SK-N-MC (cell line): ENCODE measurements at places on chromosomes 4 and X.

GRCh38 chrX:153469811-153470410 is 465 bp downstream of the HAUS7 start:
- no peak for DNase-seq

- DNase-seq: no peak
These were observed 39.4 kb upstream of the DCK start for GRCh38 chr4:70954032-70954431.

- no peak for DNase-seq
These were observed 37.0 kb downstream of the SEPSECS start for GRCh38 chr4:25123236-25123635.

GRCh38 chr4:72358483-72358882 is 210.5 kb downstream of the ADAMTS3 start:
- DNase-seq: no peak

DNA sequence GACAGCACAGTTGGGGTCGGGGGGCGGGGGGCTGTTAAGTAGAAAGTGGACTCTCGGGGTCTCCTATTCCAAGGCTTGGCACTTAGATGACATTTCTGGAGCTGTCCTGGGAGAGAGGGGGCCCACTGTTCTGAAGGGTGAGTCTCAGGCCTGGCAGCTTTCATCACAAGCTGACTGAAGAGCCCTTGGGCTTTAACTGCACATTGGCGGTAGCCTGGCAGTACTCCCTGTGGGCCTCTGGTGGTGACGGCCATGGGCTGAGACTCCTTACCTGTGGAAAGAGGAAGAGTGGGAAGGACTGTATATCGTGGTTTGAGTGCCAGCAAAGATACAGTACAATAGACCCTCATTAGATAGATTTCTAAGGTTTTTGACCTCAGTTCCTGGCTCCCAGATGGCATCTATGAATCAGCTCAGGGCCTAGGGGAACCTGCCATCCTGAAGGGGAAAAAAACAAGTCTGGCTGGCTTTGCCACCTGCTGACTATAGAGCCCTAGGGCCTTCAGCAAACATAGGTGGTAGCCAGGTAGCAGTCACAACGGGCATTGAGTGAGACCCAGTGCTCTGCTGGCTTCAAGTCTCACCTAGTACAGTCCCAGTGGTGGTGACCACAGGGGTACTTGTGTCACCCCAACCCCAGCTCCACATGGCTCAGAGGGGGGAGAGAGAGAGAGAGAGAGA is 87.9 kb downstream of the ANKRD17 start:
- DNase-seq: no peak

DNA sequence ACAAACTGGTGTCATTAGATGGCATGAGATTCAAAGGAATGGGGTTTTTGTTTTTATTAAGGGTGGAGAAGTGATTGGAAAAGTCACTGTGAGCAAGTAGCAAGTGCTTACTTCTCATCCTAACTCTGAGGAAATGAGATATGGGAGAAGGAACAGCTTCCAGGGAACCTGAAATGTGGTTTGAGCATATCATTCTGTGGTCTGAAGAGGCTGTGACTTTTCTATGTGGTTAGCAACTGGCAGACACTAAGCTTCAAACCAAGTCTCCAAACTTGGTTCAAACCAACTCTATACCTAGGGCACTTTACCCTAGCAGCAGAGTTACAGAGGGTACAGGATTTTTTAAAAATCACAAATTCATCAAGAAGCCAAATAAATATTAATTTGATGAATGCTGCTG is 58.2 kb downstream of the DCLK2 start:
- no peak for DNase-seq

DNA sequence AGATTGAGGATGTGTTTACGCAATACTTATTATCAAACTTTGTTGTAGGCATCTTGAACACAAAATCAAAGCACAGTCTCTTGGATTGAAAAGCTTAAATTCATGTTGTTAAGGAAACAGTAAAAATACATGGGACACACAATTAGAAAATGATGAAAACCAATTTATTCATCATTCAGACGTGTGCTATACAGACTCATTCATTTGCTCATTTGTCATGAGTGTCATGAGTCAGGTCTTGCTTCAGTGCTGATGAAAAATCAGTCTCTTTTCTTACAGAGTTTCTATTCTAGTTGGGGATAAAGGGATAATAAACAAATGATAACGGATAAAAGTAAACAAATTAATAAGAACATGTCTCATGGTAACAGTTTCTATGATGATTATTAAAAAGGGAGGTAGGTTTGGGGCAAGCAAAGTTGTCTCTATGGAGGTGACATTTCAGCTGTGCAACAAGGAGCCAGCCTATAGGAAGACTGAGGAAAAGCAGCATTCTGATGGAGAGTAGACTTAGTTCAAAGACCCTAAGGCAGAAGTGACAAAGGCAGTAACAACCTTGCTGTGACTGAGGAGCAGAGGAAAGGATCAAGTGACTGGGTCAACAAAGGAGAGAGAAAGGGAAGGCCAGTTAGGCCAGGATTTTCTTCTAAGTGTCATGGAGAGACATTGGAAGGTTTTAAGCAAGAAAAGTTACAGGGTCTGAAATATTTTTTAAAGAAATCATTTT is 224.0 kb upstream of the HHIP start:
- DNase-seq: no peak

DNA sequence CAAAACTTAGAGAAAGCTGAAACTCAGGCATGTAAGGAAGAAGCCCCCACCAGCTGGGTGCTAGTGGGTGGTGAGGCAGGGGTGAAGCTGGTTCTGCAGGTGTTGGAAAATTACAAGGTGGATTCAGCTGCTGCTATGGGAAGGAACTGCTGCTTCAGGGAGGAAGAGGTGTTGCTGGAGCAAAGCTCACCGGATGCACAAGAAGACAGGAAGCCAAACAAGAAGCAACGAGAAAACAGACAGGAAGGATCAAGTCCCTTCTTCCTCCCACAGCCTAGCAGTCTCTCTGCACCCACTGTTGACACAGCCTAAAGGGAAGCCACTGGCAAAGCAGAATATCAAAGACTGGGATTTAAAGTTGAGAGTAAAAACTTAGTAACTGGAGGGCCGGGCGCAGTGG is 100.2 kb upstream of the JADE1 start:
- no peak for DNase-seq

GRCh38 chrX:129908636-129909035 is 2.7 kb downstream of the UTP14A start:
- no peak for DNase-seq

DNA sequence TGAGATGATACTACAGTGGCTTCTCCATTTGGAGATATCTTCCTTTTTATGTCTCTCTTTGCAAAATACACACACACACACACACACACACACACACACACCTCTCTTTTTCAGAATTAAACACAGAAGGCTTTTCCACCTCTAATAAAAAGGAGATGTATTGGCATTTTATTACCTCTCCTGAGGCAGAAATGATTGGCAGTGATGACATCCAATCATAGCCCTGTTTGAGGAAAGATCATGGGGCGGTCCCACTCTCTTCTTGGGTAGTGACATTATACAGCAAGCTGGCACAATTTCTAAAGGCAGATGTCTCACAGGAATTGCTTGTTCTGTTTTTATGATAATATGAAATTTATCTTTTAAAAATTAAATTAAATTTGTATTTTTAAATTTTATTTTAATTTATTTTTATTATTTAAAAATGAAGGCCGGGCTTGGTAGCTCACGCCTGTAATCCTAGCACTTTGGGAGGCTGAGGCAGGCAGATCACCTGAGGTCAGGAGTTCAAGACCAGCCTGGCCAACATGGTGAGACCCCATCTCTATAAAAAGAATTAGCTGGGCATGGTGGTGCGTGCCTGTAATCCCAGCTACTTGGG is 15.6 kb downstream of the CHRNA9 start:
- no peak for DNase-seq

GRCh38 chr4:109494563-109494962 is 60.9 kb downstream of the SEC24B start:
- no peak for DNase-seq

DNA sequence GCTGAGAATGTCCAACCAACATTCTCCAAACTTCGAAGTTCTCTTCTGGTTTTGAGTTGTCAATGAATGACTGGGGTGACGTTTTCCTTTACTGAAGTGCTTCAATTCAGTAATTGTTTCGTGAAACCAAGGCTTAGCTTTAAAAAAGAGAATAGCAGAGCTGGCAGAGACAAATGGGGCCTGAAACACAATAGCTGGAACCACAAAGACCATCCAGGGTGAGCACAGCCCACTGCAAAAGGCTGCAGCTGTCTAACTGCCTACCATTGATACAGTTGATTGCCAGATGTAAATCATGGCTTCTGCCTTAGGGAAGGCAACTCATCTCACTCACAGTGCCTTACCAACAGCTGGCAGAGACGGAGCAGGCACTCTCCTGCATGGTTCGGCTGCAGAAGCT is 78.7 kb upstream of the ZNF518B start:
- DNase-seq: no peak

- no peak for DNase-seq
These were observed 57.0 kb upstream of the PROM1 start for GRCh38 chr4:16140879-16141249.

GRCh38 chr4:154741131-154741665 is 2.6 kb upstream of the LRAT start:
- DNase-seq: no peak

DNA sequence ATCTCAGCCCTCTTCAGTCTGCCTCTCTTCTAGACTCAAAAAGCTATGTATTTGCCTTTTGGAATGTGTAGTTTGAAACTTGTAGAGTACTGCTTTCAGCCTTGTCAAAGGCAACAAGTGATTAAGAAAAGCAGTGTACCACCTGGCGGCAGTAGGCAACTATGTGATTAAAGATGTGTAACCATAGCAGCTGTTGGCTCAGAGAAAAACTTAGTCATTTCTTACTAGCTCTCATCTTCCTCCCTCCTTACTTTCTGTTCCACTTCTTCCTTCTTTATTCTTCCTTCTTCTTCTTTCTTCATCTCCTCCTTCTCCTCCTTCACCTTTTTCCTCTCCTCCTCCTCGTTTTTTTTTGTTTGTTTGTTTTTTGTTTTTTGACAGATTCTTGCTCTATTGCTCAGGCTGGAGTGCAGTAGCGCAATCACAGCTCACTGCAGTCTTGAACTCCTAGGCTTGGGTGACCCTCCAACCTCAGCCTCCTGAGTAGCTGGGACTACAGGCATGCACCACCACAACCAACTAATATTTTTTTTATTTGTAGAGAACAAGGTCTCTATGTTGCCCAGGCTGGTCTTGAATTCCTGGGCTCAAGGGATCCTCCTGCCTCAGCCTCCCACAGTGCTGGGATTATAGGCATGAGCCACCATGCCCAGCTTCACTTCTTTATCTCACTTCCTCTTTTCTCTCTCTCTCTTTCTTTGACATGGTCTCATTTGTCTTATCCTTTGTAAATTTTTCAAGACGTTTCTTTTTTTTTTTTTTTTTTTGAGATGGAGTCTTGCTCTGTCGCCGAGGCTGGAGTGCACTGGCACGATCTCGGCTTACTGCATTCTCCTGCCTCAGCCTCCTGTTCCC is 32.6 kb downstream of the ABHD18 start:
- DNase-seq: no peak

DNA sequence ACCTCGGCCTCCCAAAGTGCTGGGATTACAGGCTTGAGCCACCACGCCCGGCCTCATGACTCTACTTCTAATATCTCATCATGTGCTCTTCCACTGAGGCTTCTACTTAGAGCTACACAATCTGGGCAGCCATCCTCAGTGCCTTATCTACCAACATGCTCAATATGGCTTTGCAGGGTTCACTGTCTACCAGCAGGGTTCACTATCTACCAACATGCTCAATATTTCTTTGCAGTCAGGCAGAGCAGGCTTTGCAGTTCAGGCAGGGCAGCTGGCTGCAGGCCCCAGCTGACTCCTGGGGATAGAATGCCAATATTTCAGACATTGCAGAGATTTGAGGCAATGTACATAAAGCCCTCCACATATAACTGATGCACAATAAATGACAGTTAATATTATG is 47.5 kb downstream of the PKD2 start:
- no peak for DNase-seq

DNA sequence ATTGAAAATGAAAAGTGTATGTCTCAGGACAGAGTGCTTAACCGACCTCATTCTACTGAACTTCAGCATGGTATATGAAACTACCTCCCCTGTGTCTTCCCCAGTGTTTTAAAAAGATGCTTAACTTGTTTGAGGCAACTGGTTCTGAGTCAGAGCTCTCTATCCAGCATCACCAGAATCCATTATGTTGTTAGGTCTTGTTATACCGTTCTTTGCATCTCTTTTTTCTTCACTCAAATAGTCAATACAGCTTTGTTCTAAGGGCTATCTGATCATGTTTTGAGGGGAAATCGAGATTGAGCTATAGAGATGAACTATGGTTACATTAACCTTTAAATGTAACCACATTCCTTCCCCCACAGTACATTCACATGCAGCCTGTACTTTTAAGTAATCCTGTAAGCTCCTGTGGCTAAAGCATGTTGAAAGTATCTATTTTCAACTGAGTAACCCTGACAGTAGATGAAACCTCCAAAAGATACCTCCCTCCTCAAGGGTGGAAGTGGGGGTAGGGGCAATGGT is 514.4 kb downstream of the RPA4 start:
- no peak for DNase-seq

DNA sequence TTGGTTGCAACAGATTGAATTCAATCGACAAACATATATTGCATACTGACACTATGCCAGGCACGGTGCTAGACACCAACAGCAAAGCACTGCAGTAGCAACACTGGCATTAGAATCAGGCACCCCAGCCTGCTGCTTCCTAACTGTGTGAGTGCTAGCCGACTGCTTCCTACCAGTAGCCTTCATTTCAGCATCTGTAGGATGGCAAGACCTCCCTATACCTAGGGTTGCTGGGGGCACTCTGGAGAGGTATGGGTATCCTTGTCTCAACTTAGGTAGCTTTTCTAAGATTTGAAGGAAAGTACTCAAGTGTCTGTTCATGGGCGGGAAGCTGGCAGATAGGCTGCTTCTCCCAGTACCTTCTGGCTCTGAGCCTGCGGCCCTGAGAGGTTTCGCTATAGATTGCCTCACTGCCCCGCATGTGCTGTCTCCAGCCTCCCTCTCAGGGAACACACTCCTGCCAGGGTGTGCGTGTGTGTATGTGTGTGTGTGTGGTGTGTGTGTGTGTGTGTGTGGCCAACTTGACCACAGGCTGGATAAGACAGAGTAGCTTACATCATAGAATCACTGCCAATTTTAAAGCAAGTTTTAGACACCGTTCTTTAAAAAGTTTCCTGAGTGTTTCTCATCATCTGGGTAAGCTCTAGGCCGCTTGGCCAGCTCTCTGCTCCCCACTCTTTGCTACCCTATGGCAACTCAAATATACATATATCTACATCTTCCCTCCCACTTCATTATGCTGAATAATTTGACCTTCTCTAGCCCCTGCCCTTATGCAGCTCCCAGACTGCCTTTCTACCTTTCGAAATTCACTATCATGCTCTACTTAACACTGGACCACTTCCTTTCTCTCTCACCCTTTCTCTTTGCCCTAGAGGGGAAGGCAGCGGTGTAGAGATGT is 97.0 kb upstream of the PJA1 start:
- no peak for DNase-seq

DNA sequence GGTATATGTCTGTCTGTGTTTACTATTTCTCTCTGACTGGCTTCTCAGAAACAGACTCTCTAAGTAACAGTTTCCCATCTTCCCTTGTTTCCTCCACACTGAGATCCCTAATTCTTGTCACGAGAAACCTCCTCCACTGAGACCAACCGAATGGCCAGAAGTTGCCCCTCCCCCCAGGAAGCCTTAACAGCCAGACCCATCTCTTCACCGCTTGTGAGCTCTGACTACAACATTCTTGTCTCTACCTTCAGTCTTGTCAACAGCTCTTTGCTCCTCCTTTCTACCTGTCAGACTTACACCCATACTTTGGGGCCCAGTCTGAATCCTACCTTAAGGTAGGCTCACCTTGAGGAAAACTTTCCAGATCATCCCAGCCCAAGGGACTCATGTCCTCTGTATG is 90.8 kb downstream of the NHSL2 start:
- DNase-seq: no peak

GRCh38 chrX:17527135-17527701 is 152.2 kb downstream of the NHS start:
- DNase-seq: no peak
